ENCODE measurements at places on chromosomes 7 and 10.

DNA sequence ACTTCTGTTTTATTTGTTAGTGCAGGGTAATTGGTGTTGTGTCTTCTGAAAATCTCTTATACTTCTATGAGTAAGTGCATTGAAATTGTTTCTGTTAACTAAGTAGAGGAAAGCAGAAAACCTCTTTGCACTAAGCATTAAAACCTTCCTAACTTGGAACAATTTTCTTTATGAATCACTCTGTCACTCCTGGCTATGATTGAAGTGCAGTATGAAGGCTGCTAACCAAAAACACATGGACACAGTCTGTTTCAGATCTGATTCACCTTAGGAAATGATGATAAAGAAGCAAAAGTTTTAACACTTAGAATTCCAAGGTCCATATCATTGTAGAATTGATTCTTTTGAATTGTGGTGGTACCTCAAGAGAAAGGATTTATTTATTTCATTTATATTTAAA lies 41.9 kb downstream of the MET start:
- DNase-seq = no peak

DNA sequence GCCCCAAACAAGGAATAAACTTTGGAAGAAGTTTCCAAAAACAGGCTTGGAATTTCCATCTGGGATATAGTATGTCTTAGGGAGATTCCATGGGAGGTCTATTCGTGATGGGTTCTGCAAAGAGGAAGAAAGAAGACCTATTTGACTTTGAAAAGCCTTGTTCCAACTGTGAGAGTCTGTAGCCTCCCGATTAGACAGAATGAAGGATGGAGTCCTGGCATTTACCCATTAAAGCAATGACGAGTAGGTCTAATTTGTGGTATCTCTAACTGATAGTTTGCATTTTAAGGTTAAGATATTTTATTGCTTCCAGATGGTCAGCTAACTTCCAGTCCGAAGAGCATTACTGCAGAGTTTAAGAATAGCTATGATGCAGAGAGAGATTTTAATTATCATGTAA lies 19.5 kb upstream of the GALNT17 start:
- no peak for DNase-seq

DNA sequence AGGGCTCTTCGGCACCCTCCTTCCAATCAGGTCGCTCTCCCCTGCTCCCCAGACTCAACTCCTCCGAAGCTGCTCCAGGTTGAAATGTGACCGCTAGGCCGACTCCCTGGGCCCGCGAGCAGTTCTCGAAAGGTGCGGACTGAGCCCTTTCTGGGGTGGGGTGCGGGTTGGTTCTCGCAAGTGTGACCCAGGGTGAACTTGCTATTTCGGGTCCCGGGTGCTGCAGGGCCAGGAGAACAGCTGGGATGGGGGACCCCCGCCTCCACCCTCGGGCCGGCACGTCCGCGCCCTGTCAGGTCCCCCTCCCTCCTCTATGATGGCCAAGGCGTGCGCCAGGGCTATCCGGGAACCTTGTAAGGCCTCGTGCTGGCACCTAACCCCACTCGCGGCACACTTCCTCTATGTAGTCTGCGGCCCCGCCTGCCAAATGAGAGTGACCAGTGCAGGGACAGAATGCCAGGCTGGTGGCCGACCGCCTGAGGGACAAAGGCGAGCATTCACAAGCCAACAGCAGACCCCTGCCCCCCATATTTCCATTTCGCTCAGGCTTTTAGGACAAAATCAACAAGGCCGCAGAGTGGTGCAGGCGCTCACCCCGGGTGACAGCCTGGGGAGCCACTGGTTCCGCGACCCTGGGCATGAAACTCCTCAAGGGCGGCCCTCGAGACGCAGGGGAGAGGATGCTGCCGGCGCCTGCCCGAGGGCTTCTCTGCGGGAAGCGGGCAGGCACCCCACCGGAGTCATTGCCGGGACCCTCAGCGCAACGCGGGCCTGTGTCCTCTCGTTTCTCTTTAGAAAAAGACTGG lies 13.7 kb upstream of the HOXA13 start:
- no peak for DNase-seq

GRCh38 chr10:132401401-132402118 lies 4.6 kb downstream of the PWWP2B start:
- no peak for DNase-seq

- no peak for DNase-seq
These were observed 378.5 kb upstream of the SEMA3C start for GRCh38 chr7:81297317-81297716.

- DNase-seq = no peak
These were observed 276.4 kb downstream of the PCLO start for GRCh38 chr7:82886324-82886723.

- DNase-seq = no peak
These were observed 2.8 kb downstream of the GFRA1 start for GRCh38 chr10:116270126-116270770.

GRCh38 chr10:76643511-76643911 lies 994.1 kb downstream of the KCNMA1 start:
- DNase-seq = no peak

GRCh38 chr10:74177140-74177677 lies 26.2 kb downstream of the ADK start:
- DNase-seq = peak; percentile 78

- no peak for DNase-seq
These were observed 21.7 kb downstream of the LARP4B start for GRCh38 chr10:909831-910230.

- DNase-seq = no peak
These were observed 78.8 kb downstream of the FAM13C start for GRCh38 chr10:59283456-59284091.

- DNase-seq = peak; percentile 34
These were observed 573.9 kb downstream of the TCERG1L start for GRCh38 chr10:130737621-130738020.

DNA sequence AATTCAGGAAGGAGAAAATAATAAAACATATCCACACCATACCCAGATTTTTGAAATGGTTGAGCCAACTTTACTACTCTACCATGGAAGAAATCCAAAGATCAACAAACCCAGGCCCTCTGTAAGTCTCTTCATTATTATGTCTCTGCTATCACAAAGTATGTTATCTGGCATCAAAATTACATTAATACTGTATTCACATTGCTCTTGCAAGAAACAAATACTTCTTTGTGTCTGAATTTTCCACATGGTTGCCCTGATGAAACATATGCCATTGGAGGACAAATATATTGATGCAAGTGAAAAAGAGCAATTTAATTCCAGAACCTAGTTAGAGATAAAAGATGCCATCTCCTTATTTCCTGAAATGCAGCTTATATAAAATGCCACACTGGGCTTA lies 204.0 kb downstream of the FZD1 start:
- DNase-seq = no peak

DNA sequence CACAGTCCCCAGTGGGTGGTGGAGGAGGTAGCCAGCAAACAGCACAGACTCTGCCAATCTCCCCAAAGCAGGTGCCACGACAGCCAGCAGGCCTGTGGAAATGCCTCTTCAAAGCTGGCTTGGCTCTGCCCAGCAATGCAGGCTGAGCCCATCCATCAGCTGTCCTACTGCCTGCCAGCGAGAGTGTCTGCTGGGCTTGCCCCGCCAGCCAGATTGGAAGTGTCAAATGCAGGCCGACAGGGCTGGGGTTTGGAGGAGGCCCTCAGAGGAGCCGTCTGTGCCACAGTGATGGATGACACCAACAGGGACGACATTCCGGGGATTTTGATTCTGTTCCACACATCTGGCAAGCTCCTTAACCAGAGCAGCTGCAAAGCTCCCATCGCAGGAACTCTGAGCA lies 16.7 kb downstream of the HABP2 start:
- no peak for DNase-seq

DNA sequence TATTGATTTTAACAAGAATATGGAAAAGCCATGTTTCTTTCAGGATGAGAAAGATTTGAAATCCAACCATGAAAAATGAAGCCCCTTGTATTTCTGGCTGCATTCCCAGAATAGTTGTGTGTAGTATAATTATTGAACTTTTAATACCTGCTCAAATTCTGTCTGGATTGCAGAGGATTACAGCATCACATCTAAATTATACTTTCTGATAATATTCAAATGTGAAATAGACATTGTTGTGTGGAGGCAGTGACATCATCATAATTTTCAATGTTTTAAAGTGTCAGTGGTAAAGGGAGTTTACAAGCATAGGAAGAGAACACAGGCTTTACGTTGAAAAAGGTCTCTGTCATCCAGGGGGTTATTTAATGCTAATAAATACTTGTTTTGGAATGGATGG lies 93.4 kb downstream of the POLL start:
- DNase-seq = no peak

- DNase-seq = no peak
These were observed 22.0 kb upstream of the FZD1 start for GRCh38 chr7:91242097-91242844.

- DNase-seq = no peak
These were observed 212.5 kb upstream of the CELF2 start for GRCh38 chr10:10804998-10805740.

DNA sequence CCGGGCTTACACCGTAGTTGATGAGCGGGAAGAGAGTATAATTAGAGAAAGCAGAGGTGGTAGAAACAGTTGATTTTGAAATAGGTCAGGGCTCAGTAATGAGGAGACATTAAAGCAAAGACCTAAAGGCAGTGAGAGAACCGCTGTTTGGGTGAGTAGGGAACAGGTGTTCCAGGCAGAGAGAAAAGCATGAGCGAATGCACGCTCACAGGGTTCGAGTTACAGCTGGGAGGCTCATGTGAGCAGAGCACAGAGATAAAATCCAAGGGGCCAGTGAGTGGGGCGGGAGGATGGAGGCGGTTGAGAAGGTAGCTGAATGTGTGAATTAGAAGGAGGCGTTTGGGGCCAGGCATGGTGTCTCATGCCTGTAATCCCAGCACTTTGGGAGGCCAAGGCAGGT lies 39.9 kb downstream of the APBB1IP start:
- no peak for DNase-seq

All from suppressor macrophage treated with lipopolysaccharide for 1 hour (primary cell).